ENCODE measurements at places on chromosomes 2 and 18.

GRCh38 chr2:47354013-47354847 lies 48.7 kb upstream of the MSH2 start:
- no peak for DNase-seq

DNA sequence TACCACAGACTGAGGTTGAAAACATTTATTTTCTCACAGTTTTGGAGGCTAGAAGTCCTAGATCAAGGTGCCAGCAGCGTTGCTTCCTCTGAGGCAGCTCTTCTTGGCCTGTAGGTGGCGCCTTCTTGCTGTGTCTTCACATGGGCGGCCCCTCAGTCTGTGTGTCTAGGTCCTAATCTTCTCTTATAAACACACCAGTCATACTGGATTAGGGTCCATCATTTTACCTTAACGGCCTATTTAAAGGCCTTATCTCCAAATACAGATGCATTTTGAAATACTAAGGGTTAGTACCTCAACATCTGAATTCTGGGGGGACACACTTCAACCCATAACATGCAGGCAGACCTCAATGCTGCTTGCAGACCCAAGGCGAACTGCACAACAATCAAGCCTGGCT lies 4.4 kb upstream of the RMC1 start:
- DNase-seq: peak; percentile 65

DNA sequence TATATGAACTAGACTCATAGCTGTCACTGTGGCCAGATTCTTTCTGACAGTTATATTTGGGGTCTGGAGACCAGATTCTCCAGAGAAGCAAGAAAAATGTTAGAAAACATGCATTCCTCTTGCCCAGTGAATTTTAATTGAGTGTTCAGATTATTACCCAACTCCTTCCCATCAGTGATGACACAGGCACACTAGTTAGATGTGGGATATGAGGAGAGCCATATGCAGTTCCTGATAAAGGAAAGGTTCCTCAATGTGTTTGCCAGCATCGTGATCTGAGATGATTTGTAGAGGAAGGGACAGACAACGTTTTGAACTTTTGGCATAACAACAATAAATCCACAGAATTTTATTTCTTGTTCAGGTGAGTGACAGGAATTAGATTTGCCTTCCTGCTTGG lies 308.6 kb downstream of the PIEZO2 start:
- DNase-seq: no peak

GRCh38 chr2:152532241-152532640 lies 185.0 kb downstream of the PRPF40A start:
- DNase-seq: no peak

GRCh38 chr2:105868060-105868459 lies 123.3 kb downstream of the NCK2 start:
- peak; percentile 24 for DNase-seq

DNA sequence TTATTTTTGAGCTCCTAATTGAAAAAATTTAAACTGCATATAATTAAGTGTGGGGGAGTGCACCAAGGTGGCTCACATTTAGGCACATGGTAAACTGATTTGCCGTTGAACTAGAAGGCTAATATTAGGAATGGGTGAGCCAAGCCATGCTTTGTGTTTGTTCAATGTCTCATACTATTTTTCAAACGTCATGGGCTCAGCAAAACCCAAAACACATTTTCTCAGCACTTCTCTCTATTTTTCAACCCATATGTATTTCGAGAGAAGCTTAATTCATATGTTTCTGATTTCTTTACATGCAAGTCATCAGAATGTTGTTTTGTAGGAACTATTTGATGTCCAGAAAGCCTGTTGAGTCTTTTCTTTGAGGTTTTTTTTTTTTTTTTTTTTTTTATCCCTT lies 291.2 kb downstream of the TCF4 start:
- DNase-seq: peak; percentile 8

GRCh38 chr2:232672588-232672987 lies 24.5 kb upstream of the GIGYF2 start:
- DNase-seq: no peak

- no peak for DNase-seq
These were observed 92.7 kb downstream of the NCKAP5 start for GRCh38 chr2:133475610-133476009.

DNA sequence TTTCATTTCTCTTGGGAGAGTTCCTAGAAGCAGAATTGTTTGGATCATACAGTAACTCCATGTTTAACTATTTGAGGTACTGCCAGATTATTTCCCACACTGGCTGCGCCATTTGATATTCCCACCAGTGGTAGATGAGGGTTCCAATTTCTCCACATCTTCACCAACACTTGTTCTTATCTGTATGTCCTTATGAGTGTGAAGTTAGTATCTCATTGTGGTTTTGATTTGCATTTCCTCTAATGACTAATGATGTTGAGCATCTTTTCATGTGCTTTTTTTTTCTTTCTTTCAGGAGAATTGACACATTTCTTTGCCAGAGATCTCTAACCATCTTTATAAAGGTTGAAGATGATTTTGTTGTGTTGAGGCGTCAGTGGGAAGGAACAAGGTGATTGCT lies 4.1 kb upstream of the MGAT5 start:
- DNase-seq: no peak

GRCh38 chr2:33246432-33246831 lies 230.0 kb upstream of the RASGRP3 start:
- no peak for DNase-seq

DNA sequence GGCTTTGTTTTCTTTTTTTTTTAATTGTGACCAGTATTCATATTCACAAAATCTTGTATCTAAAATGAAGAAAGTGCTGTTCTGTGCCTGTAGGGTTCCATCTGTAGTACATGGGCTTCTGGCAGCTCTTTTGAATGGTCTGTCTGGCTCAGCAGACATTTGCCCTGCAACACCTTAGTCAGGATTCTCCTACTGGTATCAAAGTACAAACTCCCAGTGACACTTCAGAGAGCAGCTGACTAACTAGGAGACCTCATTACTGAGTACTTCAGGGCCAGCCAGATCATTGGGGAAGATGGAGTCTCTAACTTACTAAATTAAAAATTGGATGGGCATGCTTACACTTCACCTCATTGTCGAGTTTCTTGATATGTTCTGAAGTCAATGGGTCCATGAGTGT lies 39.7 kb downstream of the GRHL1 start:
- no peak for DNase-seq

DNA sequence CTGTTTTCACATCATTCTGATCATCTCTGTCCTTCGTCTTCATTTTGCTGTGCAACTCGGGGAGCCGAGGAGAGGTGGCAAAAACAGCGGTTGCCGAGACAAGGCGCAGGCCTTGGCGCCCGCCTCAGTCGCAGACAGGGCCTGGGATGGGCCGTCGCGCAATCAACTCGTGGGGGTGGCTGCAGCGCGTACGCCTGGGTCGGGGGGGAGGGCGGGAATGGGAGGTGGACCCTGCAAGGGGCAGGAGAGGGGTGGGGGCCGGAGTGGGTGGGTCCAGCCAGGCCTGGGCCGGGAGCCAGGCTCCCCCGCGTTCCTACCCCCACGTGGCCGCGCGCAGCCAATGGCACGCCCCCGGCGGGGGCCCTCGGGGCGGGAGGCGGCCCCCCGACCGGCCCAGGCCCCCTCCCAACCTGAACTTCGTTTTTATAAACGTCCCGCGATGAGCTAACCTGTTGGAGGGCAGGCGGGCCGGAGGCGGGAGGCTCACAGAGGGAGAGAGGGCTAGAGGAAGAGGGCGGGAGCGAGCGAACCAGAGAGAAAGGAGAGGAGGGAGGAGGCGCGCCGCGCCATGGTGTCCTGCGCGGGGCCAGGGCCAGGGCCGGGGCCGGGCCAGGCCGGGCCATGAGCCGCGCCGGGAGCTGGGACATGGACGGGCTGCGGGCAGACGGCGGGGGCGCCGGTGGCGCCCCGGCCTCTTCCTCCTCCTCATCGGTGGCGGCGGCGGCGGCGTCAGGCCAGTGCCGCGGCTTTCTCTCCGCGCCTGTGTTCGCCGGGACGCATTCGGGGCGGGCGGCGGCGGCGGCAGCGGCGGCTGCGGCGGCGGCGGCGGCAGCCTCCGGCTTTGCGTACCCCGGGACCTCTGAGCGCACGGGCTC lies at the start of gene HOXD13:
TSS of gene HOXD13 (plus strand) at position 452 of the 875 bp plus-strand sequence. CDS start at position 622, 170 bp downstream.
- DNase-seq: no peak

- no peak for DNase-seq
These were observed 31.0 kb downstream of the THSD7B start for GRCh38 chr2:136796339-136796738.

- DNase-seq: no peak
These were observed 173.3 kb downstream of the OSR1 start for GRCh38 chr2:19185086-19185485.

DNA sequence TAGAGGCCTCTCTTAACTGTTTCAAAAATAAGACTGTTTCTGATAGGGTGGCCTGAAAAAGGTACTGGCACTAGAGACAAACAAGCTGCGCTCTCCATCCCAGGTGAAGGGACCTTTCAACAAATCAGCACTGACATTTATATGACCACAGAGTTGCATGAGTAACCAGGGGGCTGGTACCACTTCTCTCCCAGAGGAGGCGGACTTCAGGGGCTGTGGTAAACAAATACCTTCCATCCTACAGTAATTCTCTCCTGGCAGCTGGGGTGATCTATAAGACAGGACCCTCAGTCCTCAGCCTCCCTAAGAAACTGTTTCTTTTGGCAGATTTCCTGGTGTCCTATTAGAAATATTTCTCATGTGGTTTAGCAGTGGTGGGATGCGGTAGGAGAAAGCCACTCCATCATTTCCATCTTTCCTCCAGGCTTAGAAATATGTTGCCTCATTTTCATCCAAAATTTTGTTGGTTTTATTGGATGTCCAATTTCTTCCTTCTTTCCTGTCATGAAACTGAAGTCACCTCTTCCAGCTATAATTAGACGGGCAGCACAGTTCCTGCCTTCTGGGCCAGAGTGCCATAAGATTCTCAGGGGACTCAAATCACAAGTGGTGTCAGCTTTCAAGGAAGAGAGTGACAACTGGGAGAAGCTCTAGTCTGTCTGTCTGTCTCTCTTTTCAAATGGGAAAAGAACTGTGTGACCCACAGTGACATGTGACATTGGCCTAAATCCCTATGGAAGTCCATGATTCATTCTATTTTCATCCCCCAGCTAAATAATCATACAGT lies 96.4 kb downstream of the CYRIA start:
- no peak for DNase-seq

GRCh38 chr2:63023444-63023843 lies 27.2 kb upstream of the OTX1 start:
- peak; percentile 15 for DNase-seq

GRCh38 chr2:82998781-82999180 lies 1460.3 kb downstream of the SUCLG1 start:
- no peak for DNase-seq

DNA sequence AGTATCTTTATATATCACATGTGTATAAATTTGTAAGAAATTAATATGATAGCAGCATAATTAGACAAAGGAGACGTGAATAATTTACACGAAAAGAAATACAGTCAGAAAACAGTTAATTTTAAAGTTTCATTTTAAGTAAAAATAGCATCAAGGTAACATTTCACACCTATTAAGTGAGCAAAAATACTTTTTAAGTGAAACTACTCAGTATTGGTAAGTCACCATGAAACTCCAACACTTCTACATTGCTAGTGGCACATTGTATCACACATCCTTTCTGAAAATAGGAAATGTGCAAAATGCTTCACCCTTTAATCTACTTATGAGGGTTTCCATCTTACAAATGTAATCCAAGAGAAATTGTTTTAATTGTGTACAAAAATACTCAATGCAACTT lies 287.9 kb upstream of the EPAS1 start:
- no peak for DNase-seq

DNA sequence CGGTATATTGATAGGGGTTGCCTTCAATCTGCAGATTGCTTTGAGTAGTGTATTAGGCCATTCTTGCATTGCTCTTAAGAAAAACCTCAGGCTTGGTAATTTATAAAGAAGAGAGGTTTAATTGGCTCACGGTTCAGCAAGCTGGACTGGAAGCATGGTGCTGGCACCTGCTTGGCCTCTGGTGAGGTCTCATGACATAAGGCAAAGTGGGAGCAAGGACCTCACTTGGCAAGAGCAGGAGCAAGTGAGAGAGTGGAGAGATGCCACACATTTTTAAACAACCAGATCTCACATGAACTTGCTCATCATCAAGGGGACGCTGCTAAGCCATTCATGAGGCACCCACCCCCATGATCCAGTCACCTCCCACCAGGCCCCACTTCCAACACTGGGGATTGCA lies 4.9 kb downstream of the MAP3K2 start:
- DNase-seq: no peak

- DNase-seq: no peak
These were observed 8.8 kb upstream of the NAB1 start for GRCh38 chr2:190640117-190640516.

- no peak for DNase-seq
These were observed 6.9 kb downstream of the ZNF24 start for GRCh38 chr18:35337286-35337685.

GRCh38 chr18:48636436-48636835 lies 97.6 kb downstream of the CTIF start:
- DNase-seq: no peak

- DNase-seq: no peak
These were observed 51.4 kb downstream of the CRACDL start for GRCh38 chr2:98884658-98885057.

DNA sequence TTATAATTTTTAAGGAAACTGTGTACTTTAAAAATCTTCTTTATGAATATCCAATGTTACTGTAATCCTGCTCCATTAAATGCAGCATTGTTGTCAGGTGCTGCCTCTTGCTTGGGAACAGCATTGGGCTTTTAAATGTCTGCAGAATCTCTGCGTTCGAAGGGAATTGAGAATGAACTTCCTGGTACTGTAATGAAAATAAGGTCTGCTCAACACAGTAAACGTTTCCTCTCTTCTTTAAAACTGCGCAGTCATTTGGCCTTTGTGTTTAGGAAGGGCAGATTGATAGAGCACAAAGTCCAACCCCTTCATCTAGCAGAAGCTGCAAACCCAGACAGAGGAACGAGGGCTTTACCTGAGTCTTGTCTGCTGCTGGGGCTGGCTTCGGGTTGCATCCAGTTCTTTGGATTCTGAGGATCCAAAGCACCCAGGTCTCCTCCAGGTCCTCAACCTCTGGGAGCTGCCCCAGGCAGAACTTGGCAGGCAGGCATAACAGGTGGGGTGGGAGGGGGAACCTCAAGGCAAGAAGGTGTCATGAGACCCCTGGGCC lies 104.5 kb downstream of the UGGT1 start:
- no peak for DNase-seq

DNA sequence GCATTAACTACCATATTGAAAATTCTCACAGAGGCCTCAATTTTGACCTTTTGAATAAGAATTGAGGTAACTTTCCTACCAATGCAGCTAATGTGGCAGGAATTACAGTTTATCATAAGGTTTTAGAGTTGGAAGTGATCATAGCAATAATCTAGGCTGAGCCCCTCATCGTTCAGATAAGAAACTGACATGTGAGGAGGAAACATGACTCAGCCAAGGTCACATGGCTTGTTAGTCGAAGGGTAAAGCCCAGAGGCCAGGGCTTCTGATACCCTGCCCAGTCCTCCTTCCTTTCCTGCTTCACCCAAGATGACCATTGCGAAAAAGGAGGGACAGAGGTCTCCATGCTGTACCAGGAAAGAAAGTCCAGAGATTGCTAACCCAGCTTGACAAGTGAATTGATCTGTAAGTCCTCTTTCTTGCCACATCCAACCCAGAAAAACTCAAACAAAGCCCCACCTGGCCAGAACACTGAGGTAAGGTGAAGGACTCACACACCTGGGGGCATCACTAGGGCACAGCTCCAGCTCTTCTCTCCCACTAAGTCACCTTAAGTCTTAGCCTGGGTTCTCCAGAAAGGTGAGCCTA lies 174.8 kb downstream of the EN1 start:
- no peak for DNase-seq

GRCh38 chr2:57893786-57894185 lies 152.8 kb upstream of the VRK2 start:
- no peak for DNase-seq

Measured in AG08395 (cell line).